Mammary epithelial cell (primary cell): ENCODE measurements at places on chromosomes 5 and 9. TPM values are rescaled to one million over a fixed set of nuclear protein-coding genes. Genes with fewer than 3 reads are reported as not detected.

DNA sequence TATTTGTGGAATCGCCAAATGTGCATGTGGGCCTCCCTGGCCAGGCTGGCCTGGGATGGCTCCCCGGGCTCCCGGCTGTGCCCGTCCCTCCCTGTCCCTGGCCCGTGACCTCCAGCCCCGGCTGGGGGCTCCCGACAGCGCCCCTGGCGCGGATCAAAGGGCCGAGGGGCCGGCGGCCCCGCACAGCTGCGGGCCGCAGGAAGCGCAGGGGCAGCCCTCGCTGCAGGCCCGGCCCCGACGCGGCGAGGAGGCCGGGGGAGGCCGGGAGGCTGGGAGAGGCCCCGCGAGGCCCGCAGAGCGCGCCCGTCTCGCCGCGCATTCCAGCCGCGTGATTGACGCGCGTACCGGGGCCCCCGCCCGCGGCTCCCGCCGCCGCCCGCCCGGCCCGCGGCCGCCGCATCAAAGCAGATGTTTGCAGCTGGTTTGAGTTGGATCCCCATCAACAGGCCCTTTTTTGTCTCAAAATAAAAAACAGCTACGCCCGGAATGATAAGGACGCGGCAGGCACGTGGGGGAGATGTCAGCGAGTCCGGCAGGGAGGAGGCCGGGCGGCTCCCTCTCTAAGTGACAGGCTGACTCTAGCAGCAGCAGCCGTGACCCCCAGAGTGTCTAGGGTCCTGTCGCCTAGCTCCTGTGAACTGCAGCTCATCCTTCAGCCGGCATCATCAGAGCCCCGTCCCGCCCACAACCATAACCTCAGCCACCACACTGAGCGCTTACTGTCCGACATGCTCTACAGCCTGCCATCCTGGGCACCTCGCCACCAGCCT is 69.4 kb downstream of the LMX1B start:
- no peak for DNase-seq

DNA sequence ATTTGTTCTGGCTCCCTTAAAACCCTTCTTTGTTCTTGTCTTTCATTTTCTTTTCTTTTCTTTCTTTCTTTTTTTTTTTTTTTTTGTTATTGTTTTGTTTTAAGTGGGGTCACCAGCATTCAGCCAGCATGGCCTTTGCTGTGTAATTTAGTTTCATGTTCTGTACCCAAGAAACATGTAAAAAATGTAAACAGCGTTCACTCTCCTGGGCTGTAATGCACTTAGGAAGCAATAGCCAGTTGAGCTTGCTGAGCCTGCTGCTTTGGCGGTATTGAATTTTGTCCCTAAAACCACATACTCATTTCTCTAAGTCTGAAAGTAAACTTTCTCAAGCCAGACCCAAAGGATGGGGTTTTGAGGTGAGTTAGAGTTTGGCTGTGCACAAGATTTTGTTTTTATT is 158.6 kb downstream of the PAPPA start:
- DNase-seq = no peak

GRCh38 chr5:96997265-96997859 is 61.5 kb downstream of the LNPEP start:
- DNase-seq = peak; percentile 25

DNA sequence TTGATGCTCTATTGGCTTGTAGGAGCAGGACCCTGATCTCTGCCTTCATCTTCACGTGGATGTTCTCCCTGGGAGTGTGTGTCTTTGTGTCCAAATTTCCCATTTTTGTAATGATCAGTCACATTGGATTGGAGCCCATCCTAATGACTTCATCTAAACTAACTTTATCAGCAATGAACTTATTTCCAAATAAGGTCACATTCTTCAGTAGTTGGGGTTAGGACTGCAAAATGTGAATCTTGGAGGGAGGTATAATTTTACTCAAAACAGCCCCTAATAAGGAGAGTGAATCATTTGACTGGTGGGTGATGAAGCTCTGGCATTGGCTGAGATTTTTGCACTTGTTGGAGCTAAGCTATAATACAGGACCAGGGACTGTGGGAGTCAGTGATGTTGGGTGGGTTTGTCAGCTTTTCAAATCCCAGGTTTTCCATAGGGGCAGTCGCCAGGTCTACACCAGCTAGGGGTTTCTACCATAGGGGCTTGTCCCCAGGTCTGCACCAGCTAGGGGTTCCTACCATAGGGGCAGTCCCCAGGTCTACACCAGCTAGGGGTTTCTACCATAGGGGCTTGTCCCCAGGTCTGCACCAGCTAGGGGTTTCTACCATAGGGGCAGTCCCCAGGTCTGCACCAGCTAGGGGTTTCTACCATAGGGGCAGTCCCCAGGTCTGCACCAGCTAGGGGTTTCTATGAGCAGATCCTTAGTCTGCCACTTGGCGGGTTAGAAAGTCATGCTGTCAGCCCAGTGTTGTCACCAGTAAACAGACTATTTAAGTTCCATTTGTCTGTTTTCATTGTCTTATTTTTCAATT is 382.6 kb upstream of the DAP start:
- DNase-seq = no peak

DNA sequence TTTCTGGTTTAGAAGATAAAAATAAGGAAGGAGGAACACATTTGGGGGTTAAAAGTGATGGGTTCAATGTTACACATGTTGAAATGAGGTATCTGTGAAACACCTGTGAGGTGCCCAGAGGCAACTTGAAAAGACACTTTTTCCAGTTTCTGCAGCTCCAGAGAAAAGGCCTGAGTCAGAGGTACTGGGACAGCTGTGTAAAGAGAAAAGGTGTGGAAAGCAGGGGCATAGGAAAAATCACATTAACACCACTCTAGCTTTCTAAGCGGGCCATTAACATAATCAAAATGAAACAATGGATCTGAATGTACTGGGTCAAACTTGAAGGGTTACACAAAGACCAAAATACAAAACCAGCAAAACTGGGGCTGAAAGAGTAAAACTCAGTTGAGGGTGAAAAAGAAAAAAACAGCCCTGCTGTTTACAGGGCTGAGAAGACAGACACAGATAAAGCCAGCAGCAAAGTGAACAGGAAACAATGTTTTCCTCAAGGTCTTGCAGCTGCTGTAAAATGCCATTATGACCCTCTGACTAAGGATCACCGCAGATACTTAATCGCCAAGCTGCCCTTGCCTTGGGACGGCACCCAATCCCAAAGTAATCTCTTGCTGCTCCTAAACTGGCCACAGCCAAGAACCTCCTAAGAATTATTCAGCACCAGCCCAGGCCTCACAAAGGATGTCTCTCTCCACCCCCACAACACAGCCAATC is 104.7 kb downstream of the DROSHA start:
- DNase-seq = no peak

- no peak for DNase-seq
Observed at GRCh38 chr9:35972093-35972492, 14.1 kb upstream of the OR2S2 start.

DNA sequence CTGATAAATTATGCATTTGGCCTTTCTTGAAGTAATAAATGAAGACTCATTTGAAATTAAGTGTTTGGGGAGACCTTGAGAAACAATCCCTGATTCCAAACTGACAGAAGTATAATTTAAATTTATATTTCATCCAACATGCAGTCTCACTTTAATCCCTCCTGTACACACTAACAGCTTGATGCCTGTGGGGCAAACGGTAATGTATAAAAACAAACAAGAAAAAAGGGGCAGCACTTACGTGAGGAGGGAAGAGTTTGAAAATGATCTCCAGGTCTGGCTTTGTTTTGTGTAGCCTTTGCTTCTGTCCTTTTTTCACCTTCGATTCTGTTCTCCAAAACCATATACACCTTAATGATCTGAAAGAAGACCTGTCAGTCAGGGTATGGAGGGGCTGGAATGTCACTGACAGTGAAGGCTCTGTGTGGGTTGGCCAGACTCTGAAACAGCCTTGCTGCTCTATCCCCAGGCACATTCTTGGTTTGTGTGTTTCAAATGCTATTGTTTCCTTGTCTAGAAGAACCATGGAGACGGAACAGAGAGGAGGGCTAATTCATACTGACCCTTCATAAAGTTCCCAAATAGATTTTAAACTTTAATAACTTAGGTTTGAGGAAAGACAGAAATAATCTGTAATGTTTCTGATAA is 338.2 kb upstream of the WWC1 start:
- DNase-seq = peak; percentile 29

- peak; percentile 61 for DNase-seq
Observed at GRCh38 chr9:81716409-81716808, 27.1 kb upstream of the TLE1 start.

GRCh38 chr5:125685771-125686170 is 737.4 kb upstream of the GRAMD2B start:
- peak; percentile 46 for DNase-seq

GRCh38 chr5:136200761-136201160 is 7.8 kb upstream of the SMIM32 start:
- no peak for DNase-seq

- DNase-seq = no peak
Observed at GRCh38 chr5:14807471-14807870, 64.1 kb downstream of the ANKH start.

GRCh38 chr5:118326481-118327045 is 661.8 kb downstream of the DTWD2 start:
- no peak for DNase-seq

DNA sequence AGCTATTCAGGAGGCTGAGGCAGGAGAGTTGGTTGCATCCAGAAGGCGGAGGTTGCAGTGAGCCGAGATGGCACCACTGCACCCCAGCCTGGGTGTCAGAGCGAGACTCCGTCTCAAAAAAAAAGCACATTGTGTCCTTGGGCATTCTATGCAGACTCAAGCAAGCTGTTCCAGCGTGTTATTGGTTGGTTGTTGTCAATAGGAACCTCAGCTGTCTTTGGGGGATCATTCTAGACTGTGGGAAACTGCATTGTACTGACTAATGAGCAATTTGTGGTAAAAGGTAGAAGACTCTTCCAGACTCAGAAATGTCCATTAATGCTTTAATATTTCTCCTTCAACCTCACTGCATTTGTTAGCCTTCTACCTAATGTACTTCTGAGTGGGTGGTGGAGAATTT is 379.5 kb upstream of the GRAMD2B start:
- DNase-seq = no peak

DNA sequence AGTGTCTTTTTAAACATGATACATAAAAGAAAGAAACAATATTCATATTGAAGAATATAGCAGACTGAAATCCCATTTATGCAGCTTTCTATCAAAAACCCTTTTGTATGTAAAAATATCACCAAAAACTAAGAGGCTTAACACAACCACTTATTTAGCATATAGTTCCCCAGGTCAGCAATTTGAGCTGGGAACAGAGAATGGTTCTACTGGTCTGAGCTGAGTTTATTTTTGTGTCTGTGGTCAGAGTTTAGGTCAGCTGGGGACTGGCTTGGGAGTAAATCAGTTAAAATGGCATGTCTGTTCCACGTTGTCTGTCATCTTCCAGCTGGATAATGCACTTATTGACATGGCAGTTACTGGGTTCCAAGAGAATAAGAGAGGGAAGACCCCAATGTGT is 165.0 kb downstream of the TMEM232 start:
- DNase-seq = no peak

DNA sequence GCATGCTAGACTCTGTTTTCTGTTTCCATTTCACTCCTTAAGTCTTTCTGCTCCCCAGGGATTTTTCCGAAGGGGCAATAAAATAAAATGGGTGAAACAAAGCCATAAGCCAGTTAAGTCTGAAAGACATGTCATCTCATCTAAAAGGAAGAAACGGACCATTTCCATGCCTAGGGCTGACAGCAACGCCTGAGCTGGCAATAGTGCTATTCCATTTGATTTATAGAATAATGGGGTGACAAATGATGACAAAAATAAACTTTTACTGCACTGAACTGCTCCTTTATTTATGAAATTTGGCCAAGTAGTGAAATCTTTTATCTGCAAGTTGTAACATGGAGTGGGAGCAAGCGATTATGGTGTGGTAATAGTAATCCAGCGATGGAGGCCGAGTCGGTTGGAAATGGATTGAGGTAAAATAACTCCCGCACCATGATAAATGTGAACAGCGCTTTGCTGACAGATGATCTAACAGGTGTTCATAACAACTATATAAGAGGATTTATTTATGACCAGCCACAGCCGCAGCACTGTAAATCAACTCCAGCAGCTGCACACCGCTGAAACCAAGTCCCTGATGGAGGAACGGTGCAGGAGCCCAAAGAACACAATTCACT is 219.8 kb upstream of the TBCA start:
- no peak for DNase-seq

DNA sequence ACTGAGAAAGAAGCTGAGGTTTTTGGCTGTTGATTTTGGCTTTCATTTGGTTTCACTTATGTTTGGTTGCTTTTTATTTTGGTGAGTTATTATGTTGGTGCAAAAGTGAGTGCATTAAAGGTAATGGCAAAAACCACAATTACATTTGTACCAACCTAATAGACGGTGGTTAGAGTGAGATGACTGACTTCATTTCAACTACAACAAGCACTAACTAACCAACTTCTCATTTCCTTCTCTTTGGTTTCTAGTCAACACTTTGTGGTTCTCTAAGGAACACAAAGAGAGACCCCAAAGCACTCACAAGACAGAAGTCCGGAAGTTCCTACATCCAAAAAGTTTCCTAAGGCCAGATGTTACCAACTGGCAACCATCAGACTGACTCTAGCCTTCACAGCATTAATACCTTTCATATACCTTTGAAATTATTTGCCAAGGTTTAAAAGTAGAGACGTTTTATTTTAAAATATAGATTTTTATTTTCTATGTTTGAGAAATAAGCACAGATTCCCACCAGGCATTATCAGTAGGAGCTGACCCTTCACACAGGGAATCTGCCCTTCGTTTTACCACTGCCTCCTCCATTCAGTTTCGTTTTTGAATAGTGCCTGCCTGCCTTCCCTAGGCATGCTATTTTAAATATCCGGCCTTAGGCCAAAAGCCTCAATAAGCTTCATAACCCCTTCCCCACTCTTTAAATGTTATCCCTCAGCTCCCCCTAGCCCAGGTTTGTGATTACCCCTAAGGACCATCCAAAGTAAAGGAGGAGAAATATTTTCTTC is 301.1 kb upstream of the PTGER4 start:
- no peak for DNase-seq

- DNase-seq = no peak
Observed at GRCh38 chr5:36536616-36537005, 69.8 kb upstream of the SLC1A3 start.

GRCh38 chr5:34516686-34517085 is 139.4 kb upstream of the RAI14 start:
- no peak for DNase-seq

- DNase-seq = no peak
Observed at GRCh38 chr5:76971511-76971910, 18.7 kb downstream of the CRHBP start.

GRCh38 chr5:84304599-84304998 is 80.1 kb downstream of the EDIL3 start:
- DNase-seq = no peak

GRCh38 chr9:23278561-23278960 is 547.5 kb downstream of the ELAVL2 start:
- no peak for DNase-seq

The FSD1L gene
- polyA plus RNA-seq = 1.2 TPM

The KLHL3 gene
- polyA plus RNA-seq = 2.9 TPM

The SFXN1 gene
- polyA plus RNA-seq = 155 TPM

The IFNK gene
- polyA plus RNA-seq = not detected

The IL33 gene
- polyA plus RNA-seq = 2.0 TPM

The ZCCHC10 gene
- polyA plus RNA-seq = 33.4 TPM

The UGT3A2 gene
- not detected for polyA plus RNA-seq

The PCDHB15 gene
- 0.28 TPM for polyA plus RNA-seq

The PDZD2 gene
- 0.69 TPM for polyA plus RNA-seq

The SPATA31D4 gene
- polyA plus RNA-seq = not detected

The GOLPH3 gene
- polyA plus RNA-seq = 30.6 TPM

The CDKN2A gene
- polyA plus RNA-seq = 50.7 TPM
